ENCODE measurements at places on chromosomes 12 and 14.

DNA sequence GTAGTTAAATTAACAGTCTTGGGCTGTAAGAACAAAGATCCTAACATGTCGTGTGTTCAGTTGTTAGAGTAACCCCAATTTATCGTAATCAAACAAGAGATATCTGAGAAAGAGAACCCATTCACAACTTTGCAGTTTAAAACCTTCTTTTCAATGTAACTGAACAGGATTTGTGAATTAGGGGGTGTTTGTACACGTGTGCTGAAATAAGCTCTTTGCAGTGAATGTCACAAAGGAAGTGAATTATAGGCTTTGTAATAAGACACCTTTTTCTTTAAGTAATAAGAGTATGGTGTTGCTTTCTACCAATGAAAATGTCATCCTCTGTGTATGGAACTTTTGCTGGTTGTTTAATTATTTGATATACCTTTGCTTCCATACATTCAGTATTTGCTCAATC, 114.0 kb downstream of the ALX1 start:
- no peak for DNase-seq

DNA sequence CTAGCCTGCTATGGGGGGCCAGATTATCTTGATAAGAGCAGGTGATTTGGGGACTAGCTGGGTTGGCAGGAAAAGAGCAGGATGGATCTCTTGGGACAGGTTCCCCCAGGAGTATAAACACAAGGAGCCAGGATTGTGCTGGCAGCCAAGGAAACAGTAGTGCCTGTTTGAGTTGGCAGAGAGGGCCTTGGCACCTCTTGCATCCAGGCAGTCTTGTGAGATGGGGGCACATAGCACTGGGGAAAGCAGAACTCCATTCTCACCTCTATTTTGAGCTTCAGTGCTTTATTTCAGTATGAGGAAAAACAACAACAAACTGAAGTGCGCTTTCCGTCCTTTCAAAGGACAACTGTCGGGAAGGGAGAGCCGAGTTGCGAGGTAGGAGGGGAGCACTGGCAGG, 9.4 kb upstream of the UNC119B start:
- DNase-seq: no peak

DNA sequence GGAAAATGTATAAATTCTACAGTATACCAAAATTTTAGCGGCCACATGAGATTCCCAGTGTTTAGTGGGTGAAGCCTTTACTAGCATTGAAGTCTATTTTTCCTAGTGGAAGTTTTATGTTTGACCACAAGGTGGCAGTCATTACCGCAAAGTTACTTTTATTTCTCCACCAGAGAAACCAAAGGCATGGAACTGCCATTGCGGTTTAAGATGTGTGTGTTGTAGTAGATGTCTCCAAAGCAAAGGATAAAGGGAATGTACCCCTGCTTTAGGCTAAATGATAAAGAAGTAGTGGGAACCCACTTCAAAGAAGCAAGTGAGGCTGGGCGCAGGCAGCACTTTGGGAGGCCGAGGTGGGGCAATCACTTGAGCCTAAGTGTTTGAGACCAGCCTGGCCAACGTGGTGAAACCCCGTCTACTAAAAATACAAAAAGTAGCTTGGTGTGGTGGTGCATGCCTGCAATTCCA, 140.5 kb downstream of the PRKCH start:
- DNase-seq: peak; percentile 77

DNA sequence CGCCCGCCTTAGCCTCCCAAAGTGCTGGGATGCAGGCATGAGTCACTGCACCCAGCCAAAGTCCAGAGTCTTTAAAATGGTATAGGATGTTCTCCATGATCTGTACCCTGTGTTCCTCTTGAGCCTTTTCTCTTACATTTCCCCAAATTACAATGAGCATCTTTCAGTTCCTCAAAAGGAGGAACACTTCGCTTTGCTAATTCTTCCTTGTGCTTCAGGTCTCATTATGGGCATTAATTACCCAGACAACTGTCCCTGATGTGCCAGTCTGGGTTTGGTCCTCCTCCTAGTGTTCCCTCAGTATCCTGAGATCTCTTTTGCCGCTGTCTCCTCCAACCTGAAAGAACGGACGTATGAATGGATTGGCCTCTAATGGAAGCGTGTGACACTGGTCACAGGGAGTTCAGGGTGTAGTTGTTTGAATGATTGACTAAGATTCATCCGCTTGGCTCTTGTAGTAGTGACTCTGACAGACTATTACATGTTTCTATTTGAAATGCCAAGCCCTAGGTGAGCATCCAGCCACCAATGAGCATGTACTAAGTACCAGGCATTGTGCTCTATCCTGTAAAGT, 8.2 kb downstream of the PRKCH start:
- no peak for DNase-seq

DNA sequence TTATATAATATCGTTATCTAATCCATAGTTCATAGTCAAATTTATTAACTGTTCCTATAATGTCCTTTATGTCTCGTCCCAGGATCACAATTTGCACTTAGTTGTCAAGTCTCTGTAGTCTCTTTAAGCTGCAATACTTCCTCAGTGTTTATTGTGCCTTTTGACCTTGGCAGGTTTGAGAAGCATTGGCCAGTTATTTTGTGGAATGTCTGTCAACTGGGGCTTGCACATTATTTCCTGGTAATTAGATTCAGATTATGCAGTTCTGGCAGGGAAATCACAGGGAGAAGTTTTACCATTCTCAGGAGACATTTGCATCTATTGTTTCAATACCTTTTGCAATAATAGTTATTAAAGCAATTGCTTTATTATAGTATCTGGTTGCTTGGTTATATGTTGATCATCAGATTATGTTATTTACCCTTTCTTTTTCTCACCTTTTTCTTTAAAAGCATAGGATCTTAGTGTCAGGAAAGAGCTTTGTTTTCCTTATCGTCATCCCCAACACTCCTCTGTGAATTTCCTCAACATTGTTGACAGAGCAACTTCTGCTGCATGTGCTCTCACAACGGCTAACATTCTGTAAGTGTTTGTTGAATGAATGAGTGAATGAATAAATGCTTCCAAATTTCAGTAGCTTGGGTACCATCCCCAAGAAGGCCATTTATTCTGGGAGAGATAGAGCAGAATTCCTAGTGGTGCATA, 3.7 kb upstream of the ART4 start:
- DNase-seq: no peak

DNA sequence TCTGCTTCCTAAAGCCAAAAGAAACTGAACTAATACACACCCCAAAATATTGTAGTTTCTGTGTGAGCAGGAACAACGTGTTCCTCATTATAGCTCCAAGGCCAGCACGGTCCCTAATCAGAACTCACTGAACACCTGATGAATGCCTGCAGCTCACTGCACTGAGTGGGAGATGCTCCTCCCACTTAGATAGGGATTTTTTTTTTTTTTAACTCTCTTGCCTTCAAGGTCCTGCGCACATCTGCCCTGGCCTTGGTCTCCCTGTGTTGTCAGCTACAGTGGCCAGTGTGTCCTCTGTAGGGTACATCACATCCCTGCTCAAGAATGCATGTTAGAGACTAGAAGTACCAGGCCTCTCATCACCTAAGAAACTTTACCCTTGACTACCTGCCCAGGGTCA, 44.3 kb upstream of the TMPO start:
- no peak for DNase-seq

- DNase-seq: no peak
These were observed 96.9 kb downstream of the FIGNL2 start for GRCh38 chr12:51751661-51752060.

DNA sequence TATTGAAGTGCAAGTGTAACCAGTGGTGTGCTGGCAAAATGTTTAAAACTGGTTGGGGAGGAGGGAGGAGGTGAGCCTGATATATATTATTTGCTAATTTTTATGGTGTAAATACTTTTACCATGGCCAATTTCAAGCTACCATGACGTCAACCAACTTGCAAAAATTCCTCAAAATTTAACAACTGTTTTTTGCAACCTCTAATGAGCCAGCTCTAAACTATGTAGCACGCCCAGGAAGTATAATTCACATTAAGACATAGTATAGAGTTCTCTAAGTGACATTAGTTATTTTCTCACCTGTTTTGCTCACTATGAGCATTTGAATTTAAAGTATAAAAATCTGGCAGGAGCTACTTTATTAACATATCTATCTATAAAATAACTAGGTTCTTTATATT, 41.4 kb downstream of the ATL1 start:
- no peak for DNase-seq

DNA sequence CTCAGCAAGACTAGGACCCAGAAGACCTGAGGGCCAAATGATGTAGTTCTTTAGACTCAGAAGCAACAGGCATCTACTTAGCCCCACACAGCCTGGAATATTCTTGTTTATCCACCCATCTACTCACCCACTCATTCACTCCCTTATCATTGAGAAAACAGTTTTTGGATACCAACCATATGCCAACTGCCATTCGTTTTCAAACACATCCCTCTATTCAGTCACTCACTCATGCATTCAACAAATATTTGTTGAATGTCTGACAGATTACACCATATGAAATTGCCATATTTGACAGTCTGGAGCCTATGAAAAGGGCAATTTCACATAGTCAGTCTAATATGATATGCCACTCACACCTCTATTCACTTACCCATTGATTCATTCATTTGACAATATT, 103.2 kb downstream of the NT5DC3 start:
- no peak for DNase-seq

GRCh38 chr12:62138527-62138926, 121.7 kb upstream of the USP15 start:
- DNase-seq: no peak

DNA sequence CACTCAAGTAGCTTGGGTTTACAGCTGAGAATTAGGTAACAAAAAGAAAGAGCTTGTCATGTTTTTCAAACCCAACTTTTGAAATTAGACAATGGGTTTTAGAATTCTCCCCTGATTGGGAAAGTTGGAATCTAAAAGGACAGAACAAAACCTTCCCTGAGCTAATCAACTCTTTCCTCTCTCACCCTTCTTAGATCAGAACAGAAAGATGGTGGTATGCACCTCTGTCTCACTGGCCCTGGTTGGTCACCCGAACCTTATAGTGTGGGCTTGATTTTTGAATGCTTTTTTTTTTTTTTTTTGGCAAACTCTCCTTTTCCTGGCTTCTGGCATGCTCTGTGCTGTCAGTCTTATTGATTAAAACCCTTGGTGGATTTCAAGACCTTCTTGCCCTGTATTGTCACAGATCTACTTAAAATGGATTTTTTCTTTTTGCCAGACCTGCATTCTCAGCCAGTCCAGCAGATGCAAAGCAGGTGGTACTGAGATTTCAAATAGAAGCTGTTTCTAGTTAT, 251.1 kb upstream of the RMST start:
- no peak for DNase-seq

GRCh38 chr14:24838945-24839616, 205.1 kb upstream of the GZMB start:
- peak; percentile 16 for DNase-seq

- DNase-seq: no peak
These were observed 1155.2 kb downstream of the TMEM121 start for GRCh38 chr14:106681568-106681967.

GRCh38 chr14:93073358-93073707, 42.4 kb downstream of the ITPK1 start:
- no peak for DNase-seq

DNA sequence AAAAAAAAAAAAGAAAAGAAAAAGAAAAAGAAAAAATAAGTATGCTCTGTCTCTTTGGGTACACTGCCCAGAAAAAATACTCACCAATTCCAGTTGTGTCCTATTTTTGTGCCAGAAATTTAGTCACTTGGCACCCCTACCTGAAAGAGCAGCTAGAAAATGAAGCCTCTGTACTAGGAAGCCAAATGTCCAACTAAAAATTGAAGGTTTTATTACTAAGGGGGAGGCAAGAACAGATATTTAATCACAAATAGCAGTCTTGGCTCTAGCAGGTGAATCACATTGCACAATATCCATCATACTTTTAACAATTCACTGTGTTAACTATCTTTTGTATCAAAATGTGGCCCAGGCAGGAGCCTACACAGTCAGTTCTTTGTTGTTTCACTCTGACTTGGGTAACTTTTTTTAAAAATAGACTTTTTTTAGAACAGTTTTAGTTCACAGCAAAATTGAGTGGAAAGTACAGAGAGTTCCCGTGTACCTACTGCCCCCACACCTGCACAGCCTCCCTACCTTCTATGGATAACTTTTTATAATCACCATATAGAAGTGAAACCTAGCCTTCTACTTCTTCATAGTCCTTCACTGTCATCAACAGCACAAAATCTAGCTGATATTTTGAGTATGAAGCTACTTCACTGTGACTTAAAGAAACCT, 87.1 kb upstream of the ATF7IP start:
- DNase-seq: no peak

Measured in fibroblast of skin of back (primary cell).